NCI-H748 treated with DMSO at 0.1 percent for 48 hours (cell line): ENCODE measurements at places on chromosomes 11 and 22.

- no peak for DNase-seq
Observed at GRCh38 chr22:37994049-37994448, 9.7 kb upstream of the SOX10 start.

DNA sequence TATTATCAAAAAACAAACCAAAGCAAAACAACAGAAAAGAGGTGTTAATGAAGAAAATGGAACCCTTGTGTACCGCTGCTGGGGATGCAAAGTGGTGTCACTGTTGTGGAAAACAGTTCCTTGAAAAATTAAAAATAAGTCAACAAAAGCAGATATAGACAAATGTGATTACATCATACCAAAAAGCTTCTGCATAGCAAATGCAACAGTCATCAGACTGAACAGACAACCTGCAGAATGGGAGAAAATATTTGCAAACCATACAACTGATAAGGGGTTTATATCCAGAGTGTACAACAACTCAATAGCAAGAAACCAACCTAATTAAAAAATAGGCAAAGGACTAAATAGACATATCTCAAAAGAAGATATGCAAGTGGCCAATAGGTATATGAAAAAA, 22.9 kb upstream of the CARS1 start:
- no peak for DNase-seq

DNA sequence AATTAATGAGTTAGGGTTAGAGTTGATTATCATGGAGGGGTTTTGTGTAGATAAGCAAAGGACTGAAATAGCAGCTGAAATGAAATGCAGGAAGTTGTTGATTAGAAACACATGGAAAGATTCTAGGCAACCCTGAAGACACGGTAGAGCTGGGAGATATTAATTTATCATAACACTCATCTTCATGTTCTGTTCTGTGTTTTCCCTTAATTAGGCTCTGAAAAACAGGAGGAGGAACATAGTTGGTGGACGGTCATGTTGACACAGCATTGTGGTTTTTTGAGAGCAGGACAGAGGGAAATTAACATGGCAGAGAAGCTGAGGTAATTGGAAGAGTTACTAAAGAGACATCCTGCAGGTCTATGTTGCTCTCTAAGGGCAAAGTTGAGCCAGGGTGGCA, 138.8 kb upstream of the UBASH3B start:
- DNase-seq: no peak

DNA sequence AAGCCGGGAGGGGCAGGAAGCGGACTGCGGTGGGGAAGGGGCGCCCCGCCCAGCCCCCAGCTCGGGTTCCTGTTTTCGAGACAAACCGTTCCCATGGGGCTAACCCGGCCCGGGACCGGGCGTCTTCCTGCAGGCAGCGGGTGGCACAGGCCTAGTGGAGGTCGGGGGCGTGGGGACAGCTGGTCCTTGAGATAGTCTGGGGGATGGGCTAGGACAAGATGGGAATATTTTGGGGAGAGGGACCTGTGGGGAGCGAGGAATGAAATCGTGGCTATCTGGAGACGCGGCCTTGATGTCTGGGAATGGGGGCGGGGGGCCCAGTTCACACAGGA, 1.2 kb upstream of the RASGRP2 start:
- DNase-seq: no peak

GRCh38 chr22:17096071-17096470, 11.3 kb downstream of the IL17RA start:
- no peak for DNase-seq

DNA sequence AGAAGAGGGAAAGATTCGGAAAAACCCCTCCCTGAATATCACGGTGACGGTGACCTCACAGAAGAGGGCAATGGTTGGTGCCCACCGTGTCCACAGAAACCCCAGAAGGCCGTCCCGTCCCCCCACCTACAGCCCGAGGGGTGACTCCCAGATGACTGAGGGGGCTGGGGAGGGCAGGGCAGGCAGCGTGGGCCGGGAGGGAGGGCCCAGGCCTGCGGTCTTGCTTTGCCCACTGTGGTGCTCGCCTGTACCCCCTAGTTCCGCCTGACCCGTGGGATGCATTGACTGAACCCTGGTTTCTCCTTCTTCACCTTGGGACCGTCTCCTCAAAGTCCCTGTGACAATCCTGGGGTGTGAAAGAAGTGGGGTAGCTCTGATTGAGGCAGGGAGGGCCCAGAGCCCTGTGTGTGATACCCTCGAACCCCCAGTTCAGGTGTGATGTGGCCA, 526.7 kb downstream of the BRD1 start:
- DNase-seq: no peak
